NCI-H2029 treated with DMSO at 0.1 percent for 48 hours (cell line): ENCODE measurements at places on chromosomes 12 and 14.

DNA sequence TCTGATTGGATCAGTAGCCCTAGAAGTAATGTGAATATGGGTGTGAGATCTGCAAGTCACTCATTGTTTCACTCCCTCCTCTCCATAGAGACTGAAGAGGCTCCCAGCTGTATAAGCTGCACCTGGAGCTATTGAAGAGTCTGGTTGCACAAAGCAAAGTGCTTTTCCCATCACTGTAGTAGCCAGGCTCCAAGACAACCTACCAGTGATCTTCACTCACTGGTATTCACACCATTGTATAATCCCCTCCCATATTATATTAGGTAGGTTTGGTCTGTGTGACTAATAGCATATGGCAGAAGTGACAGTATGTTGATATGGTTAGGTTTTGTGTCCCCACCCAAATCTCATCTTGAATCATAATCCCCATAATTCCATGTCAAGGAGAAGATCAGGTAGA is 64.4 kb downstream of the ZFC3H1 start:
- DNase-seq: no peak

GRCh38 chr12:52139579-52140062 is 52.2 kb downstream of the KRT80 start:
- DNase-seq: peak; percentile 53

GRCh38 chr14:31887929-31888580 is 189.0 kb upstream of the ARHGAP5 start:
- no peak for DNase-seq

DNA sequence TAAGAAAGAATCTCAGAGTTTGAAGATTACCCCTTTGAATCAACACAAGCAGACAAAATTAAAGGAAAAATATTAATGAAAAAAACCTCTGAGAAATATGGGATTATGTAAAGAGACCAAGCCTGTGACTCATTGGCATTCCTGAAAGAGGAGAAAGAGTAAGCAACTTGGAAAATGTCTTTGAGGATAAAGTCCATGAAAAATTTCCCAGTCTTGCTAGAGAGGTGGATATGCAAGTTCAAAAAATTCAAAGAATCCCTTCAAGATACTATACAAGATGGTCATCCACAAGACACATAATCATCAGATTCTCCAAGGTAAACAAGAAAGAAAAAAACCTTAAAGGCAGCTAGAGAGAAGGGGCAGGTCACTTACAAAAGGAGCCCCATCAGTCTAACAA is 13.3 kb downstream of the SLCO1B1 start:
- DNase-seq: no peak
